Effector memory CD8-positive, alpha-beta T cell (primary cell): ENCODE measurements at places on chromosomes 11 and 22.
A peak's percentile ranks its signal among the peaks of the same experiment; 100 is the strongest.

GRCh38 chr11:107301878-107302277 lies 155.7 kb downstream of the CWF19L2 start:
- no peak overlapping the region for H3K27ac ChIP-seq
- no peak overlapping the region for H3K4me3 ChIP-seq
- no peaks in the 10 kb centered on the region for H3K4me1 ChIP-seq
- DNase-seq: no peak
- H3K27me3 ChIP-seq: no peaks in the 10 kb centered on the region

GRCh38 chr11:121270001-121270678 lies 22.4 kb upstream of the SC5D start:
- no peak for DNase-seq
- H3K36me3 ChIP-seq: no peaks in the 10 kb centered on the region
- H3K4me3 ChIP-seq: no peak overlapping the region
- peaks cover 71% of the 10 kb centered on the region for H3K27me3 ChIP-seq
- H3K27ac ChIP-seq: no peak overlapping the region

DNA sequence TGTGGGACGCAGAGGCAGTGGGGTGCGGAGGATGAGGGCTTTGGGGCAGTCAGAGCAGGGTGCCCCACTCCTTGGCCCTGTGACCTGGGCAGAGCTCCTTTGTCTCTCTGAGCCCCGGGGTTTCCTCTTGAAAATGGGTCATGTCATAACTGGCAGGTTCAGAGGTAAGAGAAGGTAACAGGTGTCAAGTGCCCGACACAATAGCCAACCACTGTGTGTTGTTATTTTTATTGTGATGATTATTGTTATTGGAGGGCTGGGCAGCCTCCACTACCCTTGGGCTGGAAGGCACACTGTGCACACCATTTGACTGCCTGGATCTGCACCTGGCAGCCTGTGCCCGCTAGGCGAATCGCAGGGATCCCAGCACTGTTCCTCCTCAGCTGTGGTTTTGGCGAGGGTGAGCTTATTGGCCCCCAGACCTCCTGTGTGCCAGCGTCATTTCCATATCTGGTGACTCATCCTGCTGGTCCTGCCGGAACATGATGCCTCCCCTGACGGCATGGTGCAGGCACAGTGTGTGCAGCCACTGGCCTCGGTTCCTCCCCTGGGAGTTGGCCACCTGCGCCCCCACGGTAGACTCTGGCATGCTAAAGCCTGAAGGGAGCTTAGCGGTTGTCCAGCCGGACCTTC lies 15.4 kb upstream of the SOX10 start:
- peak overlapping the region; percentile 97 for H3K27ac ChIP-seq
- no peaks in the 10 kb centered on the region for H3K36me3 ChIP-seq
- peak overlapping the region; percentile 21 for H3K4me3 ChIP-seq
- peaks cover 40% of the 10 kb centered on the region for H3K4me1 ChIP-seq
- no peak for DNase-seq

- H3K4me3 ChIP-seq: no peak overlapping the region
- H3K4me1 ChIP-seq: no peaks in the 10 kb centered on the region
- H3K27ac ChIP-seq: no peak overlapping the region
- H3K27me3 ChIP-seq: no peaks in the 10 kb centered on the region
- no peak for DNase-seq
Observed at GRCh38 chr11:103807806-103808205, 228.6 kb upstream of the DDI1 start.

- H3K36me3 ChIP-seq: peaks cover 3% of the 10 kb centered on the region
- no peak for DNase-seq
- H3K27ac ChIP-seq: no peak overlapping the region
- H3K27me3 ChIP-seq: peaks cover 81% of the 10 kb centered on the region
- H3K4me3 ChIP-seq: no peak overlapping the region
- peaks cover 15% of the 10 kb centered on the region for H3K4me1 ChIP-seq
Observed at GRCh38 chr11:125167292-125167953, 2.9 kb downstream of the PKNOX2 start.

- H3K4me3 ChIP-seq: no peak overlapping the region
- no peaks in the 10 kb centered on the region for H3K36me3 ChIP-seq
- no peak for DNase-seq
- no peaks in the 10 kb centered on the region for H3K4me1 ChIP-seq
Observed at GRCh38 chr22:48700566-48701295, 1126.9 kb downstream of the BRD1 start.

GRCh38 chr11:14614091-14614622 lies 29.4 kb upstream of the PDE3B start:
- DNase-seq: no peak
- no peak overlapping the region for H3K27ac ChIP-seq
- no peaks in the 10 kb centered on the region for H3K27me3 ChIP-seq
- no peaks in the 10 kb centered on the region for H3K36me3 ChIP-seq

DNA sequence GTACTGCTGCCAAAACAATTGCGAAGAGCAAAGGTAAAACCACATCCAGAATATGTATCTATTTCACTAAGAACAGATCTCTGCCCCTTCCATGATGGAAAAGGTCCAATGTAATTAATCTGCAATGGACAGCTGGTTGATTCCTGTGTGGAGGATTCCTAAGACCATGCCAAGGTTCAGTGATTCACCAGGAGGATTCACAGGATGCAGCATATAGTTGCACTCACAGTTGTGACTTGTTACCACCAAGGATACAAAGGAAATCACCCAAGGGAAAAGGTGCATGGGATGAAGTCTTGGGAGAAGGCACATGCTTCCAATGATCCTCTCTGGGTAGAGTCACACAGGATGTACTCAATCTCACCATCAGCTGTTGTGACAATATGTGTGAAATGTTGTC lies 35.1 kb upstream of the CUL5 start:
- H3K36me3 ChIP-seq: no peaks in the 10 kb centered on the region
- no peaks in the 10 kb centered on the region for H3K4me1 ChIP-seq
- no peak overlapping the region for H3K4me3 ChIP-seq
- H3K27me3 ChIP-seq: peaks cover 7% of the 10 kb centered on the region

DNA sequence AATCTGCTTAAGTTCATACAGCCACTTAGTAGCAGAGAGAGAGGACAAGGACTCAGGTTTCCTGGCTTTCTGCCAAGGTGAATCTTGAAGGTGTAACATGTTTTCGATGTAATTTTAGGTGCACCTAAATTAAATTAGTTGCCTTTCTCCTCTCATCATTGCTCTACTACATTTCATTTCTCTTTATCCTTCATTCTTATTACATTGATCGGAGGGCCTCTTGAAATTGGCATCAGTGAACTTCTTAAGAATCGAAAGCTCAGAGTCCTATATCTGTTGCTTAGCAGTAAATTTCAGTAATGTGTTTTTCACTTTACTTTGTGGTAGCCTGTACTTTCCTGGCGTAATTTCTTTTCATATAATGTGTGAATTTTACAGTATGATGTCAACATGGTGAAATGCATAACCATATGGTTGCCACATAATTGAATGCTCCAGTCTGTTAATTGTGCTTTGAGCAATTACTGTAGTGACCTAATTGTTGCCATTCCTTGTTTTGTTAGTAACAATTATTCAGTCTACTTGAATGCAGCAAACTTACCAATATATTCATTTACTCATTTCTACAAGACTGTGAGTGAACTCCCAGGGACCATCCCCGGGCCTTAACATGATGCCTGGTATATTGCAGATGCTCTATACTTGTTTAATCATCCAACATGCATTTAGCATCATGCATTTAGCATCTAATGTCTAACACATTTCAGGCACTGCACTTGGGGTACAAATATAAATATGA lies 138.1 kb downstream of the MAML2 start:
- H3K27ac ChIP-seq: peak overlapping the region; percentile 97
- H3K27me3 ChIP-seq: no peaks in the 10 kb centered on the region
- H3K4me3 ChIP-seq: peak overlapping the region; percentile 62
- H3K36me3 ChIP-seq: peaks cover 3% of the 10 kb centered on the region
- peak; percentile 35 for DNase-seq

- peak overlapping the region; percentile 73 for H3K27ac ChIP-seq
- H3K4me3 ChIP-seq: no peak overlapping the region
- peaks cover 2% of the 10 kb centered on the region for H3K4me1 ChIP-seq
Observed at GRCh38 chr11:124882339-124883071, 15.2 kb downstream of the ROBO4 start.

DNA sequence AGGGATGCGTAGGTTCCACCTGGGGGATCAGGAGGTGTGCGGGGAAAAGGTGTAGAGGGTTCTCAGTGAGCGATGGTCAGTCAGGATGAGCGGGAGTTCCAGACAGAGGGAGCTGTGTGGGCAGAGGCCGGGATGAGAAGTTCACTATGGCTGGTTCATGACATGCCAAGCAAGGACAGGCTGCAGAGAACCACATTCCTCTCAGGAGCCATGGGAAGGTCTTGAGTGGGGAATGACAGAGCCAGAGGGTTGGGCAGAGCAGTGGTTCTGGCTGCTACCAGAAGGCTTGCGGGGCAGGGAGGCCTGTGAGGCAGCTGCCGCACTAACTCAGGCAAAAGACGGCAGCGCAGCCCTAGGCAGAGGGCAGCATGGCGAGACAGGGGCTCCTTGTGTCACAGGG lies 66.1 kb downstream of the SCUBE1 start:
- DNase-seq: no peak
- peaks cover 10% of the 10 kb centered on the region for H3K4me1 ChIP-seq
- H3K27me3 ChIP-seq: peaks cover 23% of the 10 kb centered on the region
- H3K4me3 ChIP-seq: no peak overlapping the region
- peak overlapping the region; percentile 52 for H3K27ac ChIP-seq

DNA sequence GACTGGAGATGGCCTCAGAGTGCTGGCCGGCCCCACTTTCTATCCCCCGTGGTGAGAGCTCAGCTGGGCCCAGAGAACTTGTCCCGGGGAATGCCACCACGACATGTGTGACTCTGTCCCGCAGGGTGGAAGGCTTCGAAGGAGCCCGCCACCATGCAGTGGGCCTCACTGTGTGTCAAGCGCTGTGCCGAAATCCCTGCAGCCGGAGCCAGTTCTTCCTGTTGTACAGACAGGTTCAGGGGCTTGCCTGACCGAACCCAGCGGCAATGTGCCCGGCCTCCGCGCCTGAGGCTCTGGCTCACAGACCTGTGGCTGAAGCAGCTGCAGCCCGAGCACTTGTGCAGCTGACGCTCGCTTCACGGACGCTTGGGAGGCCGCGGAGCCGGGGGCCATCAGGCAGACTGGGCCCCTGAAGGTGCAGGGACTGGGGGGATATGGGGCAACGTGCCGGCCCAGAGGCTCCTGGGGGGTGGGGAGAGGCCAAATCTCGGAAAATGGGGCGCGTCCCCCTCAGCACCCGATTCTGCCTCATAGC lies 650 bp downstream of the PPM1F start:
- peaks cover 22% of the 10 kb centered on the region for H3K4me1 ChIP-seq
- no peaks in the 10 kb centered on the region for H3K27me3 ChIP-seq
- peak overlapping the region; percentile 68 for H3K27ac ChIP-seq
- peak overlapping the region; percentile 82 for H3K4me3 ChIP-seq

DNA sequence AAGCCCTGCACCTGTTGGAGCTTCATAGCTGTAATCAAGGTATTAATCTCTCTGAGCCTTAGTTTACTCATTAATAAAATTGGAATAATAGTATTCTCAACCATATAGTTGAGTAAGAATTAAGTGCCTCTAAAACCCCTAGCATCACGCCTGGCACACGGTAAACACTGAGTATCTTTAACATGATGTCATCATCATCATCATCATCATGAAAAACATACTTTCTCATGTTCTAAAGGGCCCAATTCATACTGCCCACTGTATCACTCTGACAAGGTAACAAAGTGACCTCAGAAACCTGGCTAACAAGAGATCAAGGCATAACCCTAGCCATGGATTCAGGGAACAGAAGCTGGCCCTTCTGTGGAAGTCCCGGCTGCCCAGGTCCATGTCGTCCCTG lies 58.4 kb downstream of the KIRREL3 start:
- no peaks in the 10 kb centered on the region for H3K4me1 ChIP-seq
- no peaks in the 10 kb centered on the region for H3K36me3 ChIP-seq
- no peak overlapping the region for H3K4me3 ChIP-seq
- H3K27ac ChIP-seq: no peak overlapping the region

GRCh38 chr11:66239998-66240780 lies 28.2 kb upstream of the RAB1B start:
- no peak for DNase-seq
- no peaks in the 10 kb centered on the region for H3K27me3 ChIP-seq
- peak overlapping the region; percentile 83 for H3K27ac ChIP-seq
- no peak overlapping the region for H3K4me3 ChIP-seq
- H3K36me3 ChIP-seq: peaks cover 34% of the 10 kb centered on the region

GRCh38 chr11:46917109-46917761 lies 1.1 kb downstream of the LRP4 start:
- DNase-seq: no peak
- H3K27me3 ChIP-seq: peaks cover 83% of the 10 kb centered on the region
- peaks cover 27% of the 10 kb centered on the region for H3K4me1 ChIP-seq
- peak overlapping the region; percentile 66 for H3K27ac ChIP-seq
- peak overlapping the region; percentile 79 for H3K4me3 ChIP-seq
- no peaks in the 10 kb centered on the region for H3K36me3 ChIP-seq

DNA sequence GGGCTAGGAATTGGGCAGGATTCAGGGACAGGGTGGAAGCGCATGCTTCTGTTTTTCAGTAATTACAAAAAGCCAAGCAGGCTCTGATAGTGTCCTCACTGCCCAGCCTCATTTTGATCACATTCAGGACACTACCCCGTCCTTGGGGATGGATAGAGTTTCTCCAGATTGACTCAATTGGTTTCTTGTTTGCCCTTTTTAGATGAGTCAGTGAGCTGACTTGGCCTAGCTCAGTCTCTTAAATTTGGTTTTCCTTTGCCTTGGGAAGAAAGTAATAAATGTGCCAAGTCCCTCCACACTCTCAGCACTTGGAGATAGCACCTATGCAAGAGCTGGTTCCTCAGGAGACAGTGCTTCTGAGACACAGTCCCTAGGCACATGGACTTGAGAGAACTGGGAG lies 25.5 kb downstream of the DKK3 start:
- H3K27ac ChIP-seq: no peak overlapping the region
- H3K36me3 ChIP-seq: no peaks in the 10 kb centered on the region
- H3K4me1 ChIP-seq: peaks cover 9% of the 10 kb centered on the region
- no peak for DNase-seq
- H3K4me3 ChIP-seq: no peak overlapping the region
- H3K27me3 ChIP-seq: peaks cover 25% of the 10 kb centered on the region

DNA sequence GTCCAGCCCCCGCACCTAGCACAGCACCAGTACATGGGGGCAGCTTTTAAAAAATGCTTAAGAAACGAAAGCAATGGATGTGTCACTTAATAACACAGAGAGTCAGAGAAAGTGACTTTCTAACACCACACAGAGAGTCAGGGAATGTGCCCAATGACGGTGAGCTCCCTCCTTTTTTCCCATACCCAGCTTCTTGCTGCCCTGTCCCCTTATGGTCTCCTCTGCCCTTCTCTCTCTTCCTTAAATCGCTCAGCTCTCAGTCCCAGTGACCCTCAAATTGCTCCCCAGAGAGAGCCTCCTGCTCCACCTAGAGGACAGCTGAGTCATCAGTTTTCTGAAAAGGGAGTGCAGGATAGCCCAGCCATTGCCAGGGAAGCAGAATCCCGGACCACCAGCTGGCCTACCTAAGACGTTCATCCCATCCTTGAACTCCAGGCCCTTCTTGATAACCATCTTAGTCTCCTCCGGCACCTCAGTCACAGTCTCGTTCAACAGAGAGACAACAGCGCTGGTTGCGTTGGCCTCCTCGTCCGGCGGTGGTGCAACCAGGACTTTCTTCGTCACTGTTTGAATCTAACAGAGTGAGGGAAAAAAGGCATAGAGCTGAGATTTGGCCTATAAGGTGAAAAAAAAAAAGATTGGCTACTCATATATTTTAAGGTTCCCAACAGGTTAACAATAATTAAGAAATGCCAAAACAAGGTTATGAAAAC lies 113.5 kb downstream of the SLC1A2 start:
- H3K36me3 ChIP-seq: no peaks in the 10 kb centered on the region
- peaks cover 5% of the 10 kb centered on the region for H3K4me1 ChIP-seq
- peak; percentile 40 for DNase-seq
- H3K27ac ChIP-seq: peak overlapping the region; percentile 87
